ENCODE measurements at places on chromosomes 3 and 15.

- DNase-seq: peak; percentile 71
These were observed 347.7 kb downstream of the ZBBX start for GRCh38 chr3:167032267-167032876.

DNA sequence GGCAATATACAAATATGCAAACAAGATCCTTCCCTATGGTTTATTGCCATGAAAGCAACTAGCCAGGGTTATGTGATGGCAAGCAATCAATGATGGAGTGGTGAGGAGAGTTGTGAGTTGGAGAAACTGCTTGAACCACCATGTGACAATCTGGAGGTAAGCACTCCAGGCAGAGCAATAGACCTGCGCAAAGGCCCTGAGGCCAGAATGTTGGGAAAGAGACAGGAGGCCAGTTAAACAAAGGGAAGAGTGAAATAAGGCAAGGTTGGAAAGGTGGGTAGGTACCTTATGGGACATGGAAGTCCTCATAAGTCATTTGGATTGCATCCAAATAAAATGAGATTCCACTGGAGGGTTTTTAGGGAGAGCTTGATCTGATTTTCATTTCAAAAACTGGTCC, 80.0 kb upstream of the WNT5A start:
- DNase-seq: no peak

DNA sequence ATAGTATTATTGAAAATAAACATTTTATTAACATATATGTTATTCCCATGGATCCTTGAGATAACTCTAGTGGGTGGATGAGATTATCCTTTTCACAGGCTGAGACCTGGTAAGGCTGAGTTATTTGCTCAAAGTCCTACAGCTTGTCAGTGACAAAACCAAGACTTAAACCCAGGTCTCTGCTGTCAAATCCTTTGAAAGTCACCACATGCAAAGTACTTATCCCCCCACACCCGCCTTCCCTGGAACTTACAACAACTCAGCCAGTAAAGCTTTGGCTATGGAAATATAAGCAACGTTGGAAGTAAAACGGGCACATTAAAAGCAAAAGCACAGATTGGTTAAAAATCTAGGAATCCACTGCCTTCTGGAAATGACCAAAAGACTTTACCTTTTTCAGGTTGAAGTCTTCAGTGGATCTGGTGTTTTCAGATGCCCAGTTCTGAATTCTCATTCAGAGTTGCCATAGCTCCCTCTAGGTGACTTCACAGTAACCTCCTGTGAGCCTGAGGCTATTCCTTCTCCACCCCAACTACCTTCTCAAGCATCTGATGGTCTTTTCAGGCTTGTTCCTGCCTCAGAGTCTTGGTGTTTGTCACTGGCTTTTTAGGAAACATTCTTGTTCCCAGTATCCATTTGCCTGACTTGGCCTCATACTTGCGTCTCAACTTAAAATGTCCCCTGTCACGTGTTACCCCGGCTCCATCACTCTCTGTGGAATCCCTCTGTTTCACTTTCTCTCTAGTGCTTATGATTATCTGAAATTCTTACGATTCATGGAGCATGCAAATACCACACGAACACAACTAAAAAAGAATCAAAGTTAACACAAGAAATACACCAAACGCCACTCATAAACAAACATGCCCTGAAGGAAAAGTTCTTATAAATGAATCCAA, 131.2 kb downstream of the MAGI1 start:
- DNase-seq: no peak

DNA sequence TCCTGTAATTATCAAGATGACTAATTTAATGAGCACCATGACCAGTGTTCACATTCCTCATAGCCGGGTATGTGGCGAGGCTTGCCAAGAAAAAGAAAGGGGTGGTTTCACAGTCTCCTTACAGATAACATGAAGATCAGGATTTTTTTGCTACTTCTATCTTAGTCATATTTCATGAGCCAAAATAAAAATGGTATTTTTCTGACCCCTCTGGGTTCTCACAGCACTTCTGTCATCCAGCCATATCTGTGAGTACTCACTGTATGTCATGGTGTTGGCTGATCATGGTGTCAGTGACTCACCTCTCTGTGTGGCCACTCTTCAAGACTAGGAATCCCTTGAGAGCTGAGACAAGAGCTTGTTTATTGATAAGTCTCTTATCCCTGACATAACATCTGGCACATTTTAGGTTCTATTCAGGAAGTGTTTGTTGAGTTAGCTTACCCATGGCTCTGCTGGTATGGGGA, 130.5 kb upstream of the LMCD1 start:
- DNase-seq: peak; percentile 80

DNA sequence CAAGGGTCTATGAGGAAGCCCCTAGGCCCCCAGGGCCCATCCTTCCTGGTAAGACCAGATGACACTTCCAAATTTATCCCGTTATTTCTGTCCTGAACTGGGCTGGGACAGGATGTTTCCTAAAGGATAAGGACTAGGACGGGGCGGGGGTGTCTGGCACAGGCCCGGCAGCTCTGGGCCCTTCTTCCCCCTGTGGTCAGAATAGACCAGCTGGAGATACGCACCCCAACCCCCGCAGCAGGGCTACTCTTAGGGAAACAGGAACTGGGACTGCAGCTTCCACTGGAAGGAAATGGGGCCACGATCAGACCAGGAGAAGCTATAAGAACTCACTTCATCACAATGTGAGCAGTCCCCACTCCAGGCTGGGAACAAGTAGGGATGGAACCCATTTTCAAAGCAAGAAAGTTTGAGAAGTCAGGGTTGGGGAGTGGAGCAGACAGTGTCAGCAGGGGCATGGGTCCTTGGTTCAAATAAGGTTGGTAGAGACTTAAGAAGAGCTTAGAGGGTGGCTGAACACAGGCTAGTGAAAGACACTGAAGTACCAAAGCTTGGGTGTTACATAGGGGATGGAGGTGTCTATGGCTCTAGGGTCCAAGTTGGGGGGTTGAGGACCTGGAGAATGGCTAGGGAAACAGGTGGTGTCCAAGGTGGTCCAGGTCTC, 1.1 kb downstream of the NCKIPSD start:
- DNase-seq: no peak

DNA sequence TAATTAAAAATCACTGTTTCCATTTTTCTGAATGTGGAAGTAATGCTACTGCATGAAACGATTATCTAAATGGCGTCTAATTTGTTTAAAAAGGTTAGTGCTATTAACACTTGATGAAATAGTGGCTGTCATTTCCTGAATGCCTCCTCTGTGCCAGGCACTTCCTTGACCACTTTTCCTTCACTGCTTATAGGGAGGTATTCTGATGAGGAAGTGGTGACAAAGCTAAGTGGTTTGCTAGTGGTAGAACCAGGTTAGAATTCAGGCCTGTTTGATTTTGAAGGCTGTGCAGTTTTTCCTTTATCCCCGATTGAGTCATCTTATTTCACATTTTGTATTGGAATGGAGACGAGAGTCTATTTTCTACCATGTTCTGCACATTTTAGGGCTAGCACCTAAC, 119.0 kb downstream of the USP13 start:
- no peak for DNase-seq

All from astrocyte of the spinal cord (primary cell).